NCI-H2081 treated with DMSO at 0.1 percent for 48 hours (cell line): ENCODE measurements at places on chromosomes 4 and X.

DNA sequence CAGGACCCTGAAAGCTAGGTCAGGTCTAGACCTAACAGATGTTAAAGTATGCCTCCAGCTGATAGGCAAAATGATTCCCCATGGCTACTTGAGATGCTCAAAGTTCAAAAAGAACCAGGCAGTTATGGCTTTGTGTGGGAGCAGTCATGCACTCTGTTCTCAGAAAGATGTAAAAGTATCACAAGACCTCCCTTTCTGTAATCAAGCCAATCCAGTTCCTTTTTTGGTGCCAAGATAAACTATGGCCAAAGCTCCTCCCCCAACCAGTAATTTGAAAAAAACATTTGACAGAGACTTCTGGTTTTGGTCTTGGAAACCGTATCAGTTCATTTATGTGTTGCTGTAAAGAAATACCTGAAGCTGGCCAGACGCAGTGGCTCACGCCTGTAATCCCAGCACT, 340.9 kb downstream of the CHIC1 start:
- no peak for DNase-seq

DNA sequence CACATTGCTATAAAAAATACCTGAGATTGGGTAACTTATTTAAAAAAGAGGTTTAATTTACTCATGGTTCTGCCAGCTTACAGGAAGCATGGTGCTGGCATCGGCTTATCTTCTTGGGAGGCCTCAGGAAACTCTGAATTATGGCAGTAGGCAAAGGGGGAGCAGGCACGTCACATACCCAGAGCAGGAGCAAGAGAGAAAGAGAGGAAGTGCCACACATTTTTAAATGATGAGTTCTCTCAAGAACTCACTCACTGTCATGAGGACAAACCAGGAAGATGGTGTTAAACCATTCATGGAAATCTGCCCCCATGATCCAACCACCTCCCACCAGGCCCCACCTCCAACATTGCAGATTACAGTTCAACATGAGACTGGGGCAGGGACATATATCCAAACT, 10.0 kb upstream of the AFF1 start:
- no peak for DNase-seq

- no peak for DNase-seq
Observed at GRCh38 chrX:68895341-68895755, 66.5 kb downstream of the EFNB1 start.

DNA sequence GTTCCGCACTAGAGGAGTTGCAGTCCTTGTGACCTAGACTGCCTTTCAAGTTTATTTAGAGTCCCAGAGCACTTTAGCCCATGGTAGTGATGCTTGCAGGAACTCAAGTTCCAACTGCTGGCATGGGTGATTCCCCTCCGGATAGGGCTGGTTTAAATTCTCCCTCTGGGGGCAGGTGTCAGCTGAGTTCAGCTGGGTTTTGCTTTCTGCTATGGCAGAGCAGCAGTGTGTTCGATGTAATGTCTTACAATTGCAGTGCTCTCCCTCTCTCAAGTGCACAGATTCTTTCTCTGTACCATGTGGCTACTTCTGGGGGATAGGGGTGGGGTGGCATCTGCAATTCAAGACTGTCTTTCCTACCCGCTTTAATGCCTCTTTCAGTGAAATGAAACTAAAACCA, 164.8 kb upstream of the ZIC3 start:
- DNase-seq = no peak

GRCh38 chr4:25310066-25310802, 2.3 kb upstream of the ZCCHC4 start:
- DNase-seq = no peak

- no peak for DNase-seq
Observed at GRCh38 chrX:100408713-100409609, 1.1 kb downstream of the PCDH19 start.

- DNase-seq = no peak
Observed at GRCh38 chr4:26987191-26987590, 126.5 kb downstream of the STIM2 start.

DNA sequence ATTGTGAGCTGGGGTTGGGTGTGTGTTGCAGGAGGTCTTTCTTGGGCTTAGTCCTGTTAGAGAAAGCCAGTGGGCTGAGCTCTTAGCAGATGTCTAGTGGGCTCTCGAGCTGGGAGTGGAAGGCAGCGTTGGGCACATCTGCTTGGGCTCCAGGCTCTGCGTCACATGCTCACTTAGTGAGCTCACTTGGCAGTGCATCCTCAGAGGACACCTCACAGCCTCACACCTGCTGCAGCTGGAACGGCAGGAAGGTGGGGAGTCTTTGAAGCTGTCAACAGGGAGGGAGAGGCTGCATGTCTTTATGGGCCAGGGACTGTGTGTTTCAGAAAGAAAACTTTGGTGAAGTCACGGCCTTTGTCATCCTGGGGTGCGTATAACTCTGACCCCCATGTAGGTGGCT, 82.2 kb downstream of the PSAPL1 start:
- DNase-seq = no peak

- DNase-seq = no peak
Observed at GRCh38 chrX:14056206-14056605, 26.5 kb upstream of the GEMIN8 start.

DNA sequence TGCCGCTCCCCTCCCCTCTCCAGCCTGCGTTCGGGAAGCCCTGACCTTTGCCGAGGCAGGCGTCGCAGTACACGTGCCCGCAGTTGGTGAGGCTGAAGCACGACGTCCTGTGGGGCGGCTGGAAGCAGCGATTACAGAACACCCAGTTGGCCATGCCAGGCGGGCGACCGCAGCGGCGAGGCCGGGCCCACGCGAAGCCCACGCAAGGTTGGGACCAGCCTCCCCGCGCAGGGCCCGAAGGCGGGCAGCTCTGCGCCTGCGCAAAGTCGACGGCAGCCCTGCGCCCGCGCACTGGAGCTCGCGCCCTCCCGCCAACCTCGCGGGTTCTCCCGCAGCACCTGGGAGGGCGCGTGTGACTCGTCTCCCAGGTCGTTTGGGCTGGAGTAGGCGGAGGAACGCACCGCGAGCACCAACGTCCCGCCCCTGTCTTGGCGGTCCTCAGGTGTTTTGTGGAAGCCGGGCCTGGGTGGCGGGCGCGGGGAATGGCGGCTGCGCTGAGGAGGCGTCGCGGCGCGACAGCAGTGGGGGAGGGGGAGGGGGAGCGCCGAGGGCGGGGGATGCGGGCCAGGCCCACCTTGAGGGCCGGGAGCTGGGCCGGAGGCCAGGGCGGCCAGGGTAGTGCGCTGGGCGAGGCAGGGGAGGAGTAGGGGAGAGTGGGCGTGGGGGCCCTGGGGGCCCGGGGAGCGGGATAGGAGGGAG, at the start of gene RNF212:
RNF212 (minus strand) TSS at position 254 of the 699 bp plus-strand sequence; CDS start at position 154, 100 bp downstream.
- DNase-seq = no peak

DNA sequence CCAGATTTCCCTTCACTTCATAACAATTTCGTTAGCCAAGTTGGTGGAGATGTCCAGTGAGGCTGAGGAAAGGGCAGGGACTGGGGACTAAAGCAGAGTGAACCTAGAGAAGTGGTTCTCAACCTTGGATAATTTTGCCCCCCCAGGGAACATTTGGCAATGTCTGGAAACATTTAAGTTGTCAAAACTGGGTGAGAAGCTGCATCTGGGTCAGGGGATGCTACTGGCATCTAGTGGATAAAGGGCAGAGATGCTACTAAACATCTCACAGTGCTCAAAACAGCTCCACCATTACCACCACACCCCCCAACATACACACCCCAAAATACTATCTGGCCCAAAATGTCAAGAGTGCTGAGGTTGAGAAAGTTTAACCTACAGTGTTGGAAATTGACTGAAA, 32.0 kb upstream of the FGF16 start:
- no peak for DNase-seq

GRCh38 chr4:138688408-138689085, 327.0 kb upstream of the NOCT start:
- DNase-seq = no peak

DNA sequence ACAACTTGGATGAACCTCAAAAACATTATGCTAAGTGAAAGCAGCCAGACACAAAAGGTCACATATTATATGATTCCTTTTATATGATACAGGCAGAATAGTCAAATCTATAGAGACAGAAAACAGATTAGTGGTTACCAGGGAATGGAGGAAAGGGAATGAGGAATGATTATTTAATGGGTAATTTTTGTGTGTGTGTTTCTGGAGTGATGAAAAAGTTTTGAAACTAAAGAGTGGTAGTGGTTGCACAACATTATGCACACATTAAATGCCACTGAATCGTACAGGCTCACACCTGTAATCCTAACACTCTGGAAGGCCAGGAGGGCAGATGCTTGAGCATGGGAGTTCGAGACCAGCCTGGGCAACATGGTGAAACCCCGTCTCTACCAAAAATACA, 19.6 kb upstream of the SOD3 start:
- DNase-seq = no peak

DNA sequence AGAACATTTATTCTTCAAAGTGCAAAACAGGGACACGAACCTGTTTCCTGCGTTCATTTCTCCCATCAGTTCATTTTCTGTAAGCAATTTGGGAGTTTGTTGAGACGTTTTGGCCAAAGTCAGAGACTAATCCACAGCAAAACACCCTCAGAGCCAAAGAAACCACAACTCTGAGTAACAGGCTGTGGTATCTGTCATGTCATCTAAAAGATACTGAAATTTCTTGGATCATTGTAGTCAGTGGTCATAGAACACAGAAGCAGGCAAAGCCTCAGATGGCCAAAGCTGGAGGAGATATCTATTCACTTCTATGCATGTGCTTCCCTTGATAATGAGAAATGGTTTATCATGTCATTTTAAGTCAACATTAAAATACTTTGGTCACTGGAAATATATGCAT, 485.6 kb upstream of the GALNT7 start:
- DNase-seq = no peak

GRCh38 chr4:150240011-150240410, 161.8 kb downstream of the DCLK2 start:
- no peak for DNase-seq

DNA sequence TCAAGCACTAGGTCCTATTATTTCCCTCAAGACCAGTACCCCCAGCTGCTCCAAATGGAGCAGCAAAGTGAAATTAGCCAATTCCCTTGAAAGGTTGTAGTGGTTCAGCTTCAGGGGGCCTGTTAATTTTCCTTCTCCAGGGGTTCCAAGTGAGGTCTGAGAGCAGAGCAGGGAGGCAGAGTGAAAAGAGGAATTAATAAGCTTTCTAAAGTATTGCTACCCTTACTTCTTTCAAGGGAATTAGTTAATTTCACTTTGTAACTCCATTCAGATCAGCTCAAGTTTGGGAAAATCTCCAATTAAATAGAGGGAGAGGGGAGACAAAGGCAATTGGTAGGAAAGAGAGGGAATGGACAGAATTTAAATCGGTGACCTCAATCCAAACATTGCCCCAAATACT, 78.7 kb upstream of the SLC7A11 start:
- DNase-seq = no peak

DNA sequence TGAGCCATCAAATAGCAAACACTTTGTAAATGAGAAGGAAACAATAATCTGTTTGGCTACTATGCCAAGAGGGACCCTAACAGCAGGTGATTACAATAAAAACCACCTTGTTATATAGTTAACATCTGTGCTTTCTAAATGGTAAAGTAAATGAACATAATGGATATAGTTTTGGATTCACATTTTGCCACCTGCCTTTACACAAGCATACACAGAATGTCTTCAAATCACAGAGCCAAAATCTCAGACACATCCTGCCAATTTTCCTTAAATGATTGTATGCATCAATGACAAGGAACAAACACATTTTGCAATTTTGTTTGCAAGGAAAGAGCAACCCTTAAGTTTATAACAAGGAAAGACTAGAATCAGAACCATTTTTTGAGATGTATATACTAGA, 334.2 kb downstream of the FSTL5 start:
- DNase-seq = peak; percentile 60

DNA sequence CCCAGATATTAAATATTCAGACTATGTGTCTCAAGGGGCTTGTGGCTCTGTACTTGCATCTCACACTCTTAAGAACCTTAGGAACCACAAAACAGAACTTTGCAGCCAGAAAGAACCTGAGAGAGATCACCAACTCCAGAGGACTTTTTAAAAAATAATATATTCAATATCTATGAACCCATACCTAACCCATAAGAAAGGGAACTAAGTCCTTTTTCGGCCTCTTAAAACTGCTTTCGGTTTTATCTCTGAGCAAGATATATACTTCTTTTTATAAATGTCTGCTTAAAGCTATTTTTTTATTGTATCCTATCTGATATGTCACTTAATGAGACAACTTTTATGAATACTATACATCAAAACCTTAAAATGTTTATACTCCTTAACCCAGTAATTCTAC, 10.9 kb downstream of the SMARCA1 start:
- DNase-seq = no peak

- DNase-seq = no peak
Observed at GRCh38 chrX:9866633-9867032, 80.4 kb downstream of the SHROOM2 start.

DNA sequence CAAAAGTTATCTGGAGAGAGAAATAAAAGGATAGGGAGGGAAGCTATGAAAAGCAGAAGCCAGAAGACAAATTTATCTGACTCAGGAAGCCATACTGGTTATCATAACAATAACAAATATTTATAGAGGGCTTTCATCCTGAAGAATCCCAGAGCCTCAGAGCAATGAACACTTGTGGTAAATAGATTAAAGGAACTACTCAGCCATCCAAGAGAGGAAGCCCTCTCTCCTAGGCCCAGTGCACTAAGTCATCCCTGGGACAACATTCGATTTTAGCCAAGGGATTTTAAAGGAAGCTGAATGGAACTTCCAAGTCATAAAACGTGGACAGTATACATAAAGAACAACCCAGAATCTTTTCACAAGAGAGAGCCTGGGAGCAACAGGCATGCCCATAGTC, 76.9 kb downstream of the COL4A6 start:
- no peak for DNase-seq

GRCh38 chr4:9691238-9692065, 90.0 kb upstream of the DRD5 start:
- peak; percentile 56 for DNase-seq

- DNase-seq = no peak
Observed at GRCh38 chrX:154378059-154378798, 866 bp upstream of the EMD start.

DNA sequence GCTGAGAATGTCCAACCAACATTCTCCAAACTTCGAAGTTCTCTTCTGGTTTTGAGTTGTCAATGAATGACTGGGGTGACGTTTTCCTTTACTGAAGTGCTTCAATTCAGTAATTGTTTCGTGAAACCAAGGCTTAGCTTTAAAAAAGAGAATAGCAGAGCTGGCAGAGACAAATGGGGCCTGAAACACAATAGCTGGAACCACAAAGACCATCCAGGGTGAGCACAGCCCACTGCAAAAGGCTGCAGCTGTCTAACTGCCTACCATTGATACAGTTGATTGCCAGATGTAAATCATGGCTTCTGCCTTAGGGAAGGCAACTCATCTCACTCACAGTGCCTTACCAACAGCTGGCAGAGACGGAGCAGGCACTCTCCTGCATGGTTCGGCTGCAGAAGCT, 78.7 kb upstream of the ZNF518B start:
- no peak for DNase-seq
